ENCODE measurements at places on chromosomes 4 and X. TPM values are rescaled to one million over a fixed set of nuclear protein-coding genes. Genes with fewer than 3 reads are reported as not detected.

DNA sequence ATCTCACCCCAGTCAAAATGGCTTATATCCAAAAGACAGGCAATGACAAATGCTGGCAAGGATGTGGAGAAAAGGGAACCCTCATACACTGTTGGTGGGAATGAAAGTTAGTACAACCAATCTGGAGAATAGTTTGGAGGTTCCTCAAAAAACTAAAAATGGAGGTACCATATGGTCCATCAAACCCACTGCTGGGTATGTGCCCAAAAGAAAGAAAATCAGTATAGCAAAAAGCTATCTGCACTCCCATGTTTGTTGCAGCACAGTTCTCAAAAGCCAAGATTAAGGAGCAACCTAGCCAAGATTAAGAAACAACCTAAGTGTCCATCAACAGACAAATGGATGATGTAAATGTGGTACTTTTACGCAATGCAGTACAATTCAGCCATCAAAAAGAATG is 70.7 kb downstream of the DCAF12L1 start:
- DNase-seq, result no peak

DNA sequence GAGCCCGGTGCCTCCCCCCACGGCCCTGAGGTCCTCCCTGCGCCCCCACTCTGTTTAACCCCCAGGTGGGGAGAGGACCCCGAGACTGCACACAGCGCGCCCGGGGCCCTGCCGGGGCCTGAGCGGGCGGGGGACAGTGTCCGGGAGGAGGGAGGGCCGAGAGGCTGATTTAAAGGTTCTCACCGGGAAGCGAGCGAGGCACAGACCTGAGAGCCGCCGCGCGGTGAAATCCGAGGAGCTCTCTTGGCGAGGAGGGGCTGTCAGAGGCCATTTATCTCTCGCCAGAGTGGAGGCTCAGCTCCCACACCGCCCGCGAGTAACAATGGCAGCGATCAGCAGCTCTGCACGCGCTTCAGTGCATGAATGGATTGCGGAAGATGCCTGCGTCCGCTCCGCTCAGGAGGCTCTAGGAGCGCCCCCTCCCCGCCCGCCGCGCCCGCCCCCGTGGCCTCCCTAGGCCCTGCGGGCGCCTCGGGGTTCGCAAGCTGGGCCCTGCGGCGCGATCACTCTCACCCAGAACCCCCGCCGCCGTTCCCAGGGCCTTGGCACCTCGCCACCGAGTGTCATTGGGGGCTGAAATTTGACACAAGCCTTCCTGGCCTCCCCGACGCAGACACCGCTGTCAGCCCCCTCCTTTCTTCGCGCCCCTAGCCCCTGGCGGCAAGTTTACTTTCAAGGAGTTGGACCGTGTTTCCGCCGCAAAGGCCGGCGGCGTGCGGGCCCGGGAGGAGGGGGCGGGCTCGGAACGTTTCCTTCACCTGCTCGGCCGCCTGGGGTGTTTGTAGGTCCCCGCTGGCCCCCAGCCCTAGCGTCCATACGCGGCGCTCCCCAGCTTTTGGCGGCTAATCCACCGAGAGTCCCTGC is 48.7 kb upstream of the BCOR start:
- DNase-seq, result no peak

DNA sequence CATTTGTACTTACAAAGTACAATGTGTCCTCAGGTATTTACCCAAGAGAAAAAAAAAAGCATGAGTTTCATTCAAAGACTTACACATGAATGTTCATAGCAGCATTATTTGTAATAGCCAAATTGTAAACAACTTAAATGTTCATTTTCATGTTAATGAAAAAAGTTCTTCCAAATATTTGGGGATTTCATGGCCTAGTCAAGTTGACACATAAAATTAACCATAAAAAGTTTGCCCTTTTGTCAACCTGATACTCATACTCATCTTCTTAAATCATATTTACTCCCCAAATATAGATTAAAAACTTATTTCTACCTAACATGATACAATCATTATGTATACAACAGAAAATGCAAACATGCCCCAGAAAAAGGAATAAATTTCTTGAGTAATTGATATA is 112.5 kb upstream of the EMCN start:
- no peak for DNase-seq

- DNase-seq, result no peak
Measured at GRCh38 chrX:46666831-46667230, 92.1 kb downstream of the SLC9A7 start.

GRCh38 chr4:91448668-91449330 is 855.0 kb upstream of the GRID2 start:
- no peak for DNase-seq

GRCh38 chr4:19739101-19739651 is 512.5 kb upstream of the SLIT2 start:
- DNase-seq, result no peak

DNA sequence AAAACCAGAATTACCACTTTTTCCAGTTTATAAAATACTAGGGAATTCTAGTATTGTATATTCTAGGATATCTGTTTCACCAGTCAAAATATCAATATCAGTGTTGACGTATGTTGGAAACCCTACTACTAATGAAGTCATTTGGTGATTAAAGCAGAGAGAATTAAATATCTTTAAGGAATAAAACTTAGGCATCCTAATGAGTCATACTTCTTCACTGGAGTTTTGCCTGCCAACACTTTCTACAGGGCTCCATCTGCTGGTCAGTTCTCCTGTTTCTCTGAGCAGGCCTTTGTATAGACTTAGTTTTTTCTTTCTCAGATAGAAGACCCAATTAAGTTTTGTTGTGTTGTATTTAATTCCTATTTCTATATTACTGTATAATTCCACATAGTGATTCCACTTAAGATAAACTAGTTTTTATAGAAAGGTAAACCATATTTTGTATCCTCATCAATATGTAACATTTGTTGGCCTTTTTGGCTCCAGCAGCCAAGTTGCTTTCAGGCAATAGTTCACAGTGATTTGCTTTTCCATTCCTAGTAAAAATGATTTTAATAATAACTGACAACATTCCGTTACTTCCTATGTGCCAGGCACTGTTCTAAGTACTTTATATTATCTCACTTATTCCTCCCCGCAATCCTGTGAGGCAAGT is 3.5 kb downstream of the AP1AR start:
- DNase-seq, result peak; percentile 55

DNA sequence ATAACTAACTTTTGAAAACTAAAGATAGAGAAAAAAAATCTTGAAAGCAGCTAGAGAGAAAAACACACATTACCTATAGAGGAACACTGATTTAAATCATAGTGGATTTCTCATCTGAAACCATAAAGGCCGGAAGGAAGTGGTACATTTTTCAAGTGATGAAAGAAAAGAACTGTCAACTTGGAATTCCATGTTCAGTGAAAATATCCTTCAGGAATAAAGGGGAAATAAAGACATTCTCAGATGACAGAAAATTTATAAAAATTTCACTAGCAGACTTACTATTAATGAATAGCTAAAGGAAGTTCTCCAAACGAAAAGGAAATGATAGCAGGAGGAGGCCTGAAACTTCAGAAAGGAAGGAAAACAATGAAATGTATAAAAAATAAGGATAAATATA is 7.6 kb upstream of the JADE3 start:
- no peak for DNase-seq

GRCh38 chr4:234178-234577 is 71.1 kb downstream of the ZNF732 start:
- DNase-seq, result no peak

- no peak for DNase-seq
Measured at GRCh38 chrX:119617517-119618164, 11.4 kb upstream of the NKRF start.

GRCh38 chr4:153564630-153565525 is 98.7 kb downstream of the TMEM131L start:
- DNase-seq, result no peak

DNA sequence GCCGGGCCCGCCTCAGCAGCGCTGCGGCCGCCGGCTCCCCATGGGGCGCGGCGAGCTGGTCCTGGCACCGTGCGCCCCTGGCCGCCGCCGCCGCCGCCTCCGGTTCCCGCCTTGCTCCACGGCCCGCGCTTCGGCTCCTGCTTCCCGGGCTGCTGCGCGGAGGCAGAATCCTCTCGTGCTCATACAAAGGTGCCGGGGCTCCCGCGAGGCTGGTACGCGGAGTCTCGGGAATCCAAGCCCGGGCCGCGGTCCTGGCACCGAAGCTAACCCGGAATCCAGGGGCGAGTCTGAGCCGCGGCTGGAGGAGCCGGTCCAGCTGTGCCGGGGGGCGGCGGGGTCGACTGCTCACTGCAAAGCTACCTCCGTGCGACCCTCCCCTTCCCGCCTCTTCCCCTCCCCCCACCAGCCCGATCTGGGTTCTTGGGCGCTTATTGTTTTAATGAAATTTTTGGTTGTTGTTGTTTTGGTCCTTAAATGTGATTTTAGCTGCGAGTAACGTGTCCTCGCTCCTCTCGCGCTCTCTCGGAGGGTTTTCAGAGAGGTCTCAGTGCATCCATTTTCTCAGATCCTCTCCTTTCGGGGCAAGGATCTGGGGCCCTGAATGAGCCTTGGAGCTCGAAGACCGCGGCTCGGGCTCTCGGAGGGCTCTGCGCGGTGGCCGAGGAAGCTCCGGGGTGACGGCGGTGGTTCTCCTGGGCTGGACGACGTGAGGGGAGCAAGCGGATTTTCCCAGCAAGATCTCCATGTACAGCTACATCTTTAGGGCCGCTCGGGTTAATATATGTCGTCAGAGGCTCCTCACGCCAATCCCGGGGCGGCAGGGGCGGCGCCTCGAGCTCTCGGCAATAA is at the start of gene HAND2:
TSS of gene HAND2 (minus strand) at position 753 of the 849 bp plus-strand sequence. CDS start 940 bp downstream, outside the sequence.
- DNase-seq, result no peak

DNA sequence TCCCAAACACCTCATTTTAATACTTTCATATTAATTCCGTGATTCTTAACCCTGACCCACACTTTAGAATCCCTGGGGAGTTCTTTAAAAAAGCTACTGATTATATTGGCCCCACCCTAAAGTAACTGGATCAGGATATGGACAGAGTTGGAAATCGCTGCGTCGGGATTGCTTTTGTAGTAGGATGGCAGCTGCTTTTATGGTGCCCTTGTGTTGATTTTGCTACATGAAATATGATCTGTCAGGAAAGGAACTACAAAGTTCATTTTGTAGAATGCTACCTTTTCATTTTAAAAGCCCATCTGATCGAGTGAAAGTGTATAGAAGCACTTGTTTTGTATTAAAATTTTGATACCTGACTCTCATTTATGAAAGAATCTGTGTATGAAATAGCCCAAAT is 43.6 kb downstream of the TMEM131L start:
- no peak for DNase-seq

DNA sequence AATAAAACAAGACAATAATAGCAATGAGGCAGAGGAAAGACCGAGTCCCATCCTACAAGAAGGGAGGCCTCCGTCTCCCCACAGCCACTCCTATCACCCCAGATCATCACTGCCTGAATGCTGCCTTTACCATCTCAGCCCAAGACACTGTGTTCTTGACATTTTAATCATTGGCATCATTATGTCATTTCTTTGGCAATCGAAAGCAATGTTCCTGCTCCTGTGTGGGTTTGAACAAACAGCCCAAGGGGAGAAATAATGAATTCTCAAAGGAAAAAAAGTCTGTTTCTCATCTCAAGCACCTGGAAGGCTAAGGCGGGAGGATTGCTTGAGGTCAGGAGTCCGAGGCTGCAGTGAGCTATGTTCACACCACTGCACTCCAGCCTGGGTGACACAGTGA is 73.0 kb upstream of the ACSL1 start:
- no peak for DNase-seq

DNA sequence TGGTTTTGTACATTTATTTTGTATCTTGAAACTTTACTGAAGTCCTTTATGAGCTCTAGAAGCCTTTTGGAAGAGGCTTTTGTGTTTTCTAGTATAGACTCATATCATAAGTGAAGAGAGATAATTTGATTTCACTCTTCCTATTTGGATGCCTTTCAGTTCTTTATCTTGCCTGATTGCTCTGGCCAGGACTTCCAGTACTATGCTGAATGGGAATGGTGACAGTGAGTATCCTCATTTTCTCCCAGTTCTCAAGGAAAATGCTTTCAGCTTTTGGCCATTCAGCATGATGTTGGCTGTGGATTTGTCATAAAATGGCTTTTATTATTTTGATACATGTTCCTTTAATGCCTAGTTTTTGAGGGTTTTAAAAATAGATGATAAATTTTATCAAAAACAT is 1061.3 kb downstream of the STPG2 start:
- no peak for DNase-seq

DNA sequence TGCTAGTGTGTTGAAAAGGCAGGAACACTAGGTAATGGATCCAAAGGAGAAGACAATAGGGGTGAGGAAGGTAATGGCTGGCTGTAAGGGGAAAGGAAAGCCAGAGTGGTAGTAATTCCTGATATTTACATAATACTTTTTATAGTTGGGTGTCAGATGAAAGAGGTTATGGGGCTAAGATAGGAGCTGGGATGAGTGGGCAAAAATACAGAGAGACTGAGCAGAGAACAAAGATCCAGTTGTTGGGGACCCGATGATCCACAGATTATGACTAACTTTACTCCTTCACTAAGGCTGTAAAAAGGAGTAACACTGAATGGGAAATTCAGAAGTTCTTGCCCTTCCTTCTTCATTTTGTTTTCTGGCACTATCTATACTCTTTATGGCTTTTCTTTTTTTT is 138.2 kb downstream of the KLHL13 start:
- no peak for DNase-seq

DNA sequence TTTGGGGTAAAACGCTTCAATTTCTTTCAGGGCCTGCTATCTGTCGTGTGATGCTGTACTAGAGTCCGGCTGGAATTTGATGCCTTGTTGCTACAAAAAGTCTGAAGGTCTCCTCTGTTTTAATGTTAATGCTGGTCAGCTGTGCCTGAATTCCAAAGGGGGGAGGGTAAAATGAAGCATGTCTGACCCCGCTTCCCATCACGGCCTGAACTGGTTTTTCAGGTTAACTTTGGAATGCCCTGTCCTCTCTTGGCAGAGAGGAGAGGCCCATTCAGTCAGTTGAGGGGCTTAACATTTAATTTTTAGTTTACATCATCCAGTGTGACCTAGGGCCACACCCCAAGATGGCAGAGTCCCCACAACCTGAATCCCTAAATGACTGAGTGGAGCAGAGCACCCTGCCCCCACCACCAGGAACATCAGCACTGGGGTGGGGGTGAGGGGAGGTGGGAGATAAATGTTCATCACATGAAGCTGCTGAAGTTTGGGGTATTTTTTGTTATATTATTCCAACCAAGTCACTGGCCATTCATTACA is 47.9 kb upstream of the GPR78 start:
- DNase-seq, result no peak

DNA sequence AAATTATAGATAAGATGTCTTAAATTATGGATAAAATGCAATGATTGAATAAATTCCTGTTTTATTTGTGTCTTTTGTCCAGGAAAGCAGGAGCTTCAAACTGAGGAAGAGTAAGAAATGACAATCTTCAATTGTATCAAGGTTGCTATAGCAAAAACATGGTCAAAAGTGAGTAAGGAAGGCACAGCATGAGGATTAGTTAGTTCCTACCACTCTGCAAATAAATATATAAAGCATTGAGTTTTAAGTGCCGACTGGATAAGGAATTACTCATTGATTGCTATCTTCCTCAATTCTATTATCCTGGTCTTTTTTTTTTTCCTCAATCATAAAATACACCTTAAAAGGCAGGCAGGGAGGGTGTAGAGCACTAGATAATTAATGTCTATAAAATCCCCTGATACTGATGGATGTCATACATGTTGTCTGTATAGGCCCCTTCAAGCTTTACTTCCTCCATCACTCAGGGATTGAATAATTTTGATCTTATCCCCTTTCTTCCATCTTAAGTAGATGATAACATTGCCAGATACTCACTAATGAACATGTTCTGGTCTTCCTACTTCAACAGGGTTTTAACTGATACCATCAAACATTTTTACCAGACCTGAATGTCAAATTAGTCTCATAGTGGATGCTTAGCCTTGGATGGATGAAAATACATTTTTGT is 86.6 kb downstream of the MID1 start:
- DNase-seq, result no peak

The PCSK1N gene
- 5.4 TPM for total RNA-seq

The TASL gene
- 3.5 TPM for total RNA-seq

The PHEX gene
- 0.14 TPM for total RNA-seq

The UGT2A3 gene
- total RNA-seq, result 16.3 TPM

The SHROOM4 gene
- total RNA-seq, result 1.2 TPM

The ZCCHC18 gene
- total RNA-seq, result 0.09 TPM

Data from liver (tissue), 10 donors.